ENCODE measurements at places on chromosomes 2 and 18. TPM values are rescaled to one million over a fixed set of nuclear protein-coding genes. Genes with fewer than 3 reads are reported as not detected.

Gene EMILIN2
- total RNA-seq: 4.9 TPM

Gene UGT1A9
- not detected for total RNA-seq

Gene AKAIN1
- total RNA-seq: not detected

Gene SCN7A
- total RNA-seq: not detected

Gene CYP27C1
- not detected for total RNA-seq

Gene PDE1A
- total RNA-seq: 0.27 TPM

Gene AP1S3
- 3.7 TPM for total RNA-seq

Gene STK39
- 16.3 TPM for total RNA-seq

Gene NT5DC4
- total RNA-seq: not detected
